ENCODE measurements at places on chromosomes 11 and 22.

DNA sequence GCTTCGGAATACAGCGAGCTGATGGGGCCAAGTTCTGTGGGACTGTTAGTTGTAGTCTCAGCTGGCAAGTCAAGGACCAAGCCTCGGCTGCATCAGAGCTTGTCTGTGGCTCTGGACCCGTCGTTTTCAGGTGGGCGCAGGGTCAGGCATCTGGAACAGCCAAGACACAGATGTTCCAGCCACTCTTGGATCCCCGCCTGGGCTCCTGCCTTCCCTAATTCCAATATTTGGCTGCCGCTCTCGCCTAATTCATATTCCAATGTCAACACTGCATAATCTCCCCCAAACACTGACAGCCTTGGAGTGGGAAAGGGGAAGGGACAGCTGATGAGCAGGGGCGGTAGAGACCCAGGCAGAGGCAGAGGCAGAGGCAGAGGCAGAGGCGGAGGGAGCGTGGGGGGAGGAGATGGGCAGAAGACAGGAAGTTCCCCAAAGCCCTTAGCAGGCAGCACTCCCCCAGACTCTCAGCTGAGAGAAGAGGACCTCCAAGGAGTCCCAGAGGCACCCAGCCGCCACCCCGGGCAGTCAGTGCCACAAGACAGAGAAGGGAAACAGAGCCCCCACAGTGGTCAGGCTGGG, 49.6 kb upstream of the SLC35C1 start:
- no peak for DNase-seq

GRCh38 chr11:57903441-57904123, 120.1 kb upstream of the OR9Q1 start:
- DNase-seq: peak; percentile 10

DNA sequence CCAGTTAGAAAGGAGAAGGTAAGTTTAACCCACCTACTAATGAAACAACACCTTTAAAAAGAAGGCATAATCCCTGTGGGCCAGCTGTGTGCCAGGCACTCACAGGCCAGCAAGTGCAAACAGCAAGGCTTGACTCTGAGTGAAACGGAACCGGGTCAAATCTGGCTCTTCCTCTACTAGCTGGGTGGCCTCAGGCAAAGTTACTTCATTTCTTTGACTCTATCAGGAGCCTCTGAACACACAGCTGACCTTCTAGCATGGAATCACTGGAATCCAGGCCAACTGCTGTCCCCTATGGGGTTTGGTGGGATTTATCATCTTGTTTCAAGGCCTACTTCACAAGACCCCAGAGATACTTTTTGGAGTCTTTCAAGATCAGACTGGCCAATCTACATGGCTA, 3.3 kb downstream of the RAB38 start:
- DNase-seq: no peak

GRCh38 chr11:102528618-102529017, 1.9 kb downstream of the MMP7 start:
- no peak for DNase-seq

GRCh38 chr22:21000987-21001600, 824 bp downstream of the THAP7 start:
- DNase-seq: no peak

DNA sequence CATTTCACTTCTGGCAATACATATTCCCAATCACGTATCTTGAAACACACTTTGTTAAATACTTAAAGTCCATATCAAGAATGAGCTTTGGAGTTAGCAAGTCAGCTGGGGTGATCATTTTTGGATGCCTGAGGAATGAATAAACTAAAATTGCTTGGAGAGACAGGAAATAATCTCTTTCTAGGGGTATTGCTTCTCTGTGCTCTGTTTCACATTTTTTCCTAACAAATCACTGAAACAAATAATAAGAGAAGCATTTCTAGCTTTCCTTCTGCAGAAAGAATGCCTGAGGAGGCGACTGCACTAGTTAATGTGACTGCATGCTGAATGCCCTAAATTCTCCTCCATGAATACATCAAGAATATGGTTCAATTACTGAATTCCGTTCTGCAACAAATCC, 541.4 kb upstream of the CCDC90B start:
- no peak for DNase-seq

- DNase-seq: no peak
Measured at GRCh38 chr22:44129619-44129976, 51.1 kb upstream of the PARVG start.

GRCh38 chr11:32092581-32093170, 1.8 kb downstream of the RCN1 start:
- no peak for DNase-seq

DNA sequence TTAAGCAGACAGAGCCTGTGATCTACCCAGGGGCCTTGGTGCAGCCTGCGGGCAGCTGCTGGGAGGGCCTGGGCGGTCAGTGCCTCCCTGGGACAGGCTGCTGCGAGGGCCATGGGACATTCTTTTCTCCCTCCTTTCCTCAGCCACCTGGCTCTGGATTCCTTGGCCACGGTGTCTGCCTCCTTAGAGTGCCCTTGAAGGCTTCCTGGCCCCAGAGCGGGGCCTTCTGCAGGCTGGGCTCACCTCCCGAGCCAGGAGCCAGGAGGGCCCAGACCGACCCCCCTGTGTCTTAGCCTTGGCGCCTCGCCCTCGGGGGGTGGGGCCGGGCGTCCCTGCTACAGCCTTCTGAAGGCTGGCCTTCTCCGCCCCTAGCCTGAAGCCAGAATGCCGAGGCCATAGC, 231.2 kb downstream of the TBC1D22A start:
- DNase-seq: no peak

GRCh38 chr22:35973388-35973787, 55.2 kb downstream of the RBFOX2 start:
- no peak for DNase-seq

GRCh38 chr11:133070021-133070713, 462.1 kb downstream of the OPCML start:
- DNase-seq: no peak

DNA sequence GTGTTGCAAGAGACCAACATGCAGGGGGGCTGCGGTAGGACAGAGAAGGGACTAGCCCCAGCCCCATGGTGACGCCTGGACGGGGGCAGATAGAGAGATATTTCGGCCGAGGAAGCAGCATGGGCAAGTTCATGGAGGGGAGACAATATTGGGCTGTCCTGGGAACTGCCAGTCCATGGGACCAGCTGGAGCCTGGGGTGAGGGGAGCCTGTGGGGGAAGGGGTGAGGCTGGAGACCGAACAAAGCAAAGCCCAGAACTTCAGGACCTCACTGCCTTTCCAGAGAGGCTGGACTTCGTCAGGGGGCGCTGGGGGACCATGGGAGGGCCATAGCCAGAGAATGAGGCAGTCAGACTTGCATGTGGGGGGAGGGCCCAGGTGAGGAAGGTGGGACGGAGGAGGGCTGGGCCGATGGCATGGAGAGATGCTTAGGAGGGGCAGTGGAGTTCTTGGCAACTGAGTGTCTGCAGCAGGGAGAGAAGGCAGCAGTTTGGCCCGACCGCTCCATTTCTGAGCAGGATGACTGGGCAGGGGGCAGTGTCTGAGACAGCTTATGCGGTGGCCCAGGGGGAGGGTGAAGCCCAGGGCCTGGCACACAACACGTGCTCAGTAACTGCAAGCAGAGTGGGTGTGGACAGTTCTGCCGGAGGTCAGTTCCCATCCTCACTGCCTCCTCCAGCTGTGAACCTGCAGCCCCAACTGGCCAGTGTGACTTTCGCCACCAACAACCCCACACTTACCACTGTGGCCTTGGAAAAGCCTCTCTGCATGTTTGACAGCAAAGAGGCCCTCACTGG, 712 bp downstream of the UPK3A start:
- no peak for DNase-seq

DNA sequence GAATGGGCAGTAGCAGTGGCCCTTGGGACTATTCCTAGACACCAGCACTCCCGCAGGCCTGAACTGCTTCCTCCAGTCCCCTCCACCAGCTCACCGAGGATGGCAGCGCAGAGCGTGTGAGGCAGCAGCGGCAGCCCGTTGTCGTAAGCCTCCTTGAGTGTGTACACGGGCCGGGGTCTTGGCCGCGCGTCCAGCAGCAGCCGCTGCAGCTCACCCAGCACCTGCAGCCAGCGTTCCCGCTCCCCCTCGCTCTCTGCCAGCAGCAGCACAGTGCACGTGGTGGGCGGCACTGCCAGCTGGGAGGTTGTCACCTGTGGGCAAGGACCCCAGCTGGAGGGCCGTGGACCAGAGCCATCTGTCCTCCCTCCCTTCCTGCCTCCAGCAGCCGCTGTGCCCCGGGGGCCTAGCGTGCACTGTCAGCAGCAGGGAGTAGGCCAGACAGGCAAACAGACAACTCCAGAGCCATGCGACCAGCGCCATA, 13.0 kb downstream of the CDC42BPG start:
- DNase-seq: no peak

DNA sequence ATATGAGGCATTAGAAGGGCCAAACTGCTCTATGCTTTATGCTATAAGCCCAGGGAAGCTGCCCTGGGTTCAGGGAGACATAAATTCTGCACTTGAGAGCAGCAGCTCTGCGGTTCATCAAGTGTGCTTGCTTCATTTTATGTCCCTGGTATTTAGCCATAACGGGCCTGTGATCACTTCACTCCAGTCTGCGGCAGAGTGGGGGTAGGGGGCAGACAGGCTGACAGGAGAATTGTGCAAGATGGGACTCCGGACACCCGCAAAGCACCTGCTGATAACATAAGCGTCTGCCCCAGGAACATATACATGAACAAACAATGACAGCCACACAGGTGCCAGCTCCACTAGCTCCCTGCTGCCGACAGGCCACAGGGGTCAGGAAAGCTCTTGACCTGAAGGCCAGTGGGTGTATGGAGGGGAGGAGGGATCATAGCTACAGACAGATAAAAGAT, 56.1 kb downstream of the SMCO4 start:
- no peak for DNase-seq
